ENCODE measurements at places on chromosomes 2 and 18.

DNA sequence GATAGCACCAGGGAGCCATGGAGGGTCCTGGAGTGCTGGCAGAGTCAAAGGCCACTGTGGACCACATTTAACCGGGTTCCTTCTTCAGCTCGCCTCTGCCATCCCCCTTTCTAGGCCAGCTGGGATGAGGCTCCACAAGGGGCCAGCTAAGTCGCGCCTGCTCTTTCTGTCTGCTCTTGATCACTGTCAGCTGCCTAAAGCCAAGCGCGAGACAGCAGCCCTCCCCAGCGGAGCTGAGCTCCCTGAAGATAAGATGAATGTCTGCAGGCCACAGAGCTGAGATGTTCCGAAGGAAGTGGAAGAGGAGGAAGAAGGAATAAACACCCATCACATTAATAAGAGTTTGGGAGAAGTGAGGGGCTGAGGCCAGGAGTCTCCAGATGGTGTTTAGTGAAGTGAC is 99.6 kb downstream of the CELF4 start:
- DNase-seq, result no peak

GRCh38 chr2:235833971-235834620 is 334.1 kb downstream of the GBX2 start:
- no peak for DNase-seq

GRCh38 chr2:160407393-160408172 is 86.0 kb downstream of the RBMS1 start:
- DNase-seq, result no peak

GRCh38 chr2:237591141-237591881 is 777 bp upstream of the RAB17 start:
- DNase-seq, result no peak

- DNase-seq, result no peak
Measured at GRCh38 chr2:102172745-102173144, 14.1 kb upstream of the IL1RL2 start.

DNA sequence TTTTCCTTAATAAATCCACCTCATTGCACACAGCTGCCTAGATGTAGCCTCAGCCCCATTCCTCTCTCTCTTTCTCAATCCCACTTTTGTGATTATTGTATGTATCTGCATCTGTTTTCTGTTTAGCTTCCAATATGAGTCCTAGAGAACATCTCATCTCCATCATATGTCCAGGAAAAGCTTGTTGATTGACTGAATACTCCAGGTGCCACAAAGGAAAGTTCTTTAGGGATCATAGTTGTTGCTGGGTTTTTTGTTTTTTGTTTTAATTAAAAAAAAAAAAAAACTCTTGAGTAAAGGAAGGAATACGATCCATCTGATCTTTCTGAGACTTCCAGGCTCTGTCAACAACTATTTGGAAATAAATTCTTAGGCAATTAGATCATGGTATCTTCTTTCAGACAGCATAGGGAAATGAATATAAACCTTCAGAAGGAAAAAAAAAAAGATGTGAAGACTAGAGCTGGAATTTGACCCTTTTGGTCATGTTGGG is 42.5 kb downstream of the KIAA2012 start:
- no peak for DNase-seq

GRCh38 chr2:194745557-194746146 is 911.4 kb upstream of the SLC39A10 start:
- DNase-seq, result no peak

GRCh38 chr2:126793885-126794613 is 104.6 kb upstream of the TEX51 start:
- no peak for DNase-seq

GRCh38 chr2:234444893-234445292 is 52.0 kb downstream of the ARL4C start:
- no peak for DNase-seq

DNA sequence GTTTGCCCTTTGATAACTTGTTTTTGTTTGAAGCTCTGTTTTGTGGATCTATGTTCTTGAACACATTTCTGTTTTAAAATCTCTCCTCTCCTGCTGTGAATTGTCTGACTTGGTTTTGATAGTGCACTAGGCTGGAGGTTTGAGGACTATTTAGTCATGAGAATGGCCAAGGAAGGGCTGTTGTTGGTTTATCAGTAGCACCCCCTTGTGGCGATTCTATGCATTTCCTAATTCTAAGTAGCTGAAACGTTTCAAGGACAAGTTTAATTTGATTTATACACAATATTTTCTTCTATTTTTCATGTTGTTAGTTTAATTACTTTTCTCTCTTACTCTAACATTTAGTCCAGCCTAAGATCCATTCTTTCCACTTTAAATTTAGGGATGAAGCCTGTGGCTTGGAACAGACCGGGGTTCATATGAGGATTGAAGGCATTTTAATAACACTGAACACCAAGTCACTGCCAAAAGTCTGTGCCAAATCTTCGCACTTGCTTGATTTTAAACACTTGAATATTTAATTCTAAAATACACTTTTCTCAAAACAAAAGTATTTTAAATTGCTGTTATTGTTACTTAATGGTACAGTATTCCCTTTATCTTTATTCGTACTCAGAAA is 166.0 kb downstream of the SOCS6 start:
- peak; percentile 39 for DNase-seq

DNA sequence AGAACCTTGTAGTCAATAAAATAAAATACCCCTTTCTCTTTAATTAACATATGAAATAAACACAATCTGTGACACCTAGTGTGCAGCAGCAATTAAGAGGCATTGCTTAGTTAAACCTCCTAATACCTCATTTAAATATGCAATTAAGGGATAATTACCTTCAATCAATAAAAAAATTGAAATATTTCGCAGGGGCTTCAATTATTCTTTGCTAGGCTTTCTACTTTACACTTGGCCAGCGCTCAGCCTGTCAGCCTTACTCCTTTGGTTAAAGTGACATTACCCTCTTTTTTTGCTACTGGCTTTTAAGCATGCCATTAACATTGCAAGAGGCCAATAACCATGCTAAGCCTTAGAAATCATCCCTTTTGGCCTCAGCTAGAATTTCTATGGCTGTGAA is 327.5 kb upstream of the ZNF521 start:
- DNase-seq, result no peak

- no peak for DNase-seq
Measured at GRCh38 chr18:34834897-34835296, 124.8 kb downstream of the DTNA start.

- DNase-seq, result no peak
Measured at GRCh38 chr2:201513271-201513670, 61.7 kb downstream of the STRADB start.

- DNase-seq, result no peak
Measured at GRCh38 chr2:49259926-49260325, 105.6 kb upstream of the FSHR start.

DNA sequence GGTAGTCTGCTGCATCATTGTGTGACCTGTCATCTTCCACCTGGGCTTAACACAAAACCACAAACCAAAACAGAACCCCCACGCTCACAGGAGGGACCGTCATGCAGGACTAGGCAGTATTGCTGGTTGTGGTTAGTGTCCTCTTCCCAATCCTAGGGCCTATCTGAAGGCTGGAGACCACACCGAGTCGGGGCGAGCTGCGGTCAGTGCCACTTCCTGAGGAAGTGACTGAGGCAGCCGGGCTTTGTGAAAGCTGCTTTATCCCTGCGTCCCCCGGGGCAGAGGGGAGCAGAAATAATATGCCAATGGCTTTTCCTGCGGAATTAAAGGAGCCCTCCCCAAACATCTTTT is 22.9 kb downstream of the ZNF532 start:
- DNase-seq, result no peak

GRCh38 chr2:127155947-127156346 is 49.0 kb upstream of the BIN1 start:
- DNase-seq, result no peak

GRCh38 chr2:136117391-136117841 is 533 bp downstream of the CXCR4 start:
- DNase-seq, result no peak

DNA sequence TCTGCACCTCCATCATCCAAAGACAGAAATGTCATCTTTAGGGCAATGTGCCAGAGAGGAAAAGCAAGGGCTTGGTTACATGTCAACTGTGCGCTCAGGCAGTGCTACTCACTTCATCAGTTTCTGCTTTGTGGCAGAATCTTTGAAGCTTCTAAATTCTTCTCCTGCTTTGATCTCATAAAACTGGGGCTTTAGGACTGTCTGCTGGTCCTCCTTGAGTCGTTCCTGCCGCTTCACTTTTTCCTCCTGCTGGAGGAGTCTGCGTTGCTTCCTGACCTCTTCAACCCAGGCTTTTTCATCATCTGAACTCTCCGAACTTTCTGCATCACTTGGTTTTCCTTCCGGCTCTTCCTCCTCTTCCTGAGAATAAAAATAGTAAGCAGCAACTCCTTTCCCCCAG is 100.8 kb downstream of the NOL10 start:
- DNase-seq, result no peak

DNA sequence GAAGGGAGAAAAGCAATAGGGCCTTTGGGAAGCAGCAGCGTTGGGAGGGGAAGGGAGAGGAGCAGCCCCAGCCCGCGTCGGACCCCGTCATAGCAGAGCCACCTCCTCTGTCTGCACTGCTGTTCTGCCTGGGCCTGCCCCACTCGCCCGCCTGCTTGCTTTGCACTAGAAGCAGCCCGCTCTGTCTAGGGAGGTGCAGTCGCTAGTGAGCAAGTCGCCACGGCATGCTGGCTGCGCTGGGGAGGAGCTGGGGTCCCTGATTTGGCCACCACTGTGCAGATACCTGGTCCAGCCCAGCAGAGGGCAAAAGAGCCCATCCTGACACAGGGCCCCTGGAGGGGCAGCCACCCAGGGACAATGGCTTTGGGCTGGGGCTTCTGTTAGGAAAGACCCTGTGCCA is 8.0 kb upstream of the TMEM214 start:
- DNase-seq, result no peak

DNA sequence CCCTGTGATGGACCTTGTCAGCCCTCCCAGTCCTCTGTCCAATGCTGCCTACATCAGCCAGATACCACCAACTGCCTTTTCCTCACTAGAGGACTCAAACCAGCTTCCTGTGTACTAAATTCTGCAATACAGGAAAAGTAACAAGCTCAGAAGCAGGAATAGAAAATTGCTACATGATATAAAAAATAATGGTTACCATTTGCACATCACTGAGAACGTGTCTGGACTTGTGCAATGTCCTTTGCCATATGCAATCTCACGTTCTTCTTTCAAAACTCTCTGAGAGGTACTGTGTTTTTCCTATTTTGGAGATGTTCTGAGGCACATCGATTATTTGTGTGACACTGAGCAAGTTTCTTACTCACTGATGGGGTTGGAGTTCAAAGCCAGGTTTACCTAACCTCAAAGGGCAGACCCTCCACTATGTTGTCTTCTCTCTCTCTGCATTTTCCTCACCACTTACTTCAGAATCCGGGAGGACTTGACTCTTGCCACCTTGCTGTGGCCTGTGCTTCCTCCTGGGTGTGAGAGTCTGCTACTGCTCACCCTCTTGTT is 12.1 kb downstream of the UPP2 start:
- no peak for DNase-seq

DNA sequence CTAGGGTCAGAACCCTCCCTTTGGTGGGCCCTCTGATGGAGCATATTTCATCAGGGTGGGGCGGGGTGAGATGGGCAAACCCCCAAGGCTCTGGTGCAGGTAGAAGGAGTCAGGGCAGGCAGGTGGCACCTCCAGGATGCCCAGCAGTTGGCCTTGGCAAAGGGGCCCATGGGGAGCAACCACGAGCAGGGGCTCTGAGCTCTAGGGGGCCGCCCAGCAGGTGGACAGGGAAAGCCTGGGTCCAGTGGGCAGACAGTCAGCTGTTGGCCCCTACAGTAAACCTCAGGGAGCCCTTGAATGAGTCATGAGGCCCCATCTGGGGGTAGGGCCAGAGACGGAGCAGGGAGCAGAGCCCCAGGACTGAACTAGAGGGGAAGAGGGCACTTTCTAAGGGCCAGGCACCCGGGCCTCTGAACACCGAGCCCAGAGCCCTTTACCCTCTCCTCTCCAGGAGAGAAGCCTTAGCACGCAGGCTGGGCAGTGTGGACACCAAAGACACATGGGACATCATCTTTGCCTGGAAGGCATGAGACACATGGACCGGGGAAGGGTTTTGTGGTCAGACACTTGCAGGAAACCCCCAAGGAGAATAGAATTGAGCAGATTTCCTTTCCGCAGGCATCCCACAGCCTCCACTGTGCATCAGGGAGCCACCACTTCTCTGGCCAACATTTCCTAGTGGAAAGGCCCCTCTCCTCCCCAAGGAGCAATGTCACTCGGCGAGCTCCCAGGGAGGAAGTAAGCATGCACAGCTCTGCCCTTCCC is 257.3 kb downstream of the GLI2 start:
- DNase-seq, result no peak

DNA sequence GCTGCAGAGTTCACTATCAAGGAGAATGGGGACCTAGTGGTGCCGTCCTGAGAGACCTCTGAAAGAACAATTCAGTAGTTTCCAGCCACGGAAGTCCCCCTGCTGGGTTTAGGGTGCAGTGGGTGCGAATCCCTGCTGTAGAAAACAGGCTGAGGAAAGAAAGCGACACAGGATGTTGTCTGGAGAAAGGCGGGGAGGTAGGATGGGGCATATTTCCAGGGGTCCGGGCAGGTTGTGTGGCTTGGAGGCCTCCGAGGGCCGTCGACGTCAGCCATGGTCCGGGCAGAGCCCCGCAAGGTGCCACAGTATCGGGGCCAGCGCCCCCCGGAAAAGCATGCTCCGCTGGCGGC is 807 bp upstream of the CREB1 start:
- no peak for DNase-seq

- DNase-seq, result no peak
Measured at GRCh38 chr2:55156326-55156725, 75.8 kb downstream of the CLHC1 start.

DNA sequence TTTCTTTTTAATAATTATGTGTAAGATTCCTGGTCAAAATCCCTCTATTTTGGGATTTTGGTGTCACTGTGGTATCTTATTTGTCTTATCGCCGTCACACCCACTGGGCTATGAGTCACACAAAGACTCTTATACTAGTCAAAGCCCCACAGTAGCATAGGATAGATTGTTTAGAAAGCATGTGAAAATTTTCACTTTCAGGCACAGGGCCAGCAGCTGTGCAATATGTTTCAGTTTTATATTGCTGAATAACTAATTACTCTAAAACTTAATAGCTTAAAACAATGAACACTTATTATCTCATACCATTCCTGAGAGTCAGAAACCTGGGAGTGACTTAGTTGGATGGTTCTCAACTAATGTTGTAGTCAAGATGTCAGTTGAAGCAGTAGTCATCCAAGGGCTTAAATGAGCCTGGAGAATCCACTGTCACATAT is 24.0 kb downstream of the CFAP210 start:
- DNase-seq, result no peak

GRCh38 chr2:28199995-28200679 is 192.5 kb upstream of the FOSL2 start:
- peak; percentile 80 for DNase-seq

DNA sequence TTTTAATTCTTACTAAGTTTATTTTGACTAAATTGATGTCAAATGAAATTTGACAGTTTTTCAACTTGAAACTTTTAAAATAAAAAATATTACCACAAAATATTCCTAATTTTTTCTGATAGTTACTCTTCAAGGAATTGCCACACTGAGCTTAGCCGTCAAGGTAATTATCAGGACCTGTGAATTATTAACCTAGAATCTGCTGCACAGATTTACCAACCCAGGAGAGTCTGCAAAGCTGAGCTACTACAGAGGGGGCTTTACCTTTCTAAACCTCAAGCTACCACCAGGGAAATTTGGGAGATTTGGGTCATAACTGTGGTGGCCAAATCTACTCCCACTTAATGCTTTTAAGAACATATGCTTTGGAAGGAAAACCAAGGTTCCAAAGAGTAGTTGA is 324.6 kb downstream of the CCDC178 start:
- DNase-seq, result no peak

- no peak for DNase-seq
Measured at GRCh38 chr2:75162897-75163296, 36.4 kb downstream of the TACR1 start.

- DNase-seq, result no peak
Measured at GRCh38 chr18:13107074-13107473, 111.5 kb upstream of the LDLRAD4 start.
